ENCODE measurements at places on chromosomes 16 and 17.

DNA sequence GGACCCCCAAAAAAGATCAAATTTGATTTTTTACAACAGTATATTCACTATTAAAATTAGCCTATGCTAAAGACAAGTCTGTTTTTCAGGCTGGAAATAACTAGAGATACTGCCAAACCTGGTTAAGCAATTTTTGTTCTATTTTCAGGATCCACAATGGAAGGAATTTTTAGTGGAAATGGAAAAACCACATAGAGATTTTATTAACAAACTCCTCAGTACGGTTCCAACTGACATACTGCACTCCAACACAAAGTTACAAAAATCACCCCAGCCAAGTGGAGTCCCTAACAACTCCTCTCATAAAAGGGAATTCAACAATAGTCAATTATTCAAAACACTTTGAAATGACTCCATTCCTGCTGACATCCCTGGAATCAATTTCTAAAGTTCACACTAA lies 101.6 kb upstream of the TOB1 start:
- DNase-seq: no peak

DNA sequence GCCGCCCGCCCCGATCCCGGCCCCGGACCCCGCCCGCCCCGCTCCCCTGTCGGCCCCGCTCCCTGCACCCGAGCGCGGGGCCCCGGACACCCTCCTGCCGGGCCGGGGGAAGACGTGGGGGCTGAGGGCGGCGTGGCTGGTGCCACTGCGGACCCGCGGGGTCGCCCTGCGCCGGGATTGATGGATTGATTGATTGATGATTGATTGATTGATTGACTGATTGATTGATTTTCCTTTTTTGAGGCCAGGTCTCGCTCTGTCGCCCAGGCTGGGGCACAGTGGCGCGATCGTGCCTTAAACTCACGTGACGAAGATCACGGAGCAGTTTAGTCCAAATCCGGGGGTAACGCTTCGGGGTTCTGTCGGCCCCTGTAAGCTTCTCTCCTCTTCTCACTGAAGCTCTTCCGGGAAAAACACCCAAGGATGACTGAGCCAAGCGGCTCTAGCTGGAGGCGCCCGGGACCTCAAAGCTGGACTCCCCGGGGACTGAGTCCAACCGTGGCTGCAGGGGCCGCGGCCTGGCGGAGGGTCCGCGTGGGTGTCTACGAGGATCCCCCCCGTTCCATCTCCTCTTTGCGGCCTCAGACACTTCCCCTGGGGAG lies 40.2 kb upstream of the BHLHA9 start:
- DNase-seq: no peak

DNA sequence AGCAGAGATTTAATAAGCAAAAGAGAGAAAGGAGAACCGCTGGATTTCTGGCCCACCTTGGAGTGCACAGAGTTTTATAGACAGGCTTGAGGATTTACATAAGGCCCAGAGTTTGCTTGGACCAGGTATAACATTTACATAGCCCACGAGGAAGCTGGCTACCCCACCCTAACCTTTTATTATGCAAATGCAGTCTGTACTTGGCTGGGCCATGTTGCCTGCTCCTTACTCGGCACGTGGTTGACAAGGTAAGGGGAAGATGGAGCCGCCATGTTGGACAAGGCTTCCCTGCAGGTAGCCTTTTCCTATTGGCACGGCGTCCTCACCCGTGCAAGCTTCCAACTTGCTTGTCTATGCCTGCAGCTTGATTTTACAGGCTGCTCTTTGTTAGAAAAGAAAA lies 35.2 kb upstream of the HS3ST3A1 start:
- DNase-seq: no peak

DNA sequence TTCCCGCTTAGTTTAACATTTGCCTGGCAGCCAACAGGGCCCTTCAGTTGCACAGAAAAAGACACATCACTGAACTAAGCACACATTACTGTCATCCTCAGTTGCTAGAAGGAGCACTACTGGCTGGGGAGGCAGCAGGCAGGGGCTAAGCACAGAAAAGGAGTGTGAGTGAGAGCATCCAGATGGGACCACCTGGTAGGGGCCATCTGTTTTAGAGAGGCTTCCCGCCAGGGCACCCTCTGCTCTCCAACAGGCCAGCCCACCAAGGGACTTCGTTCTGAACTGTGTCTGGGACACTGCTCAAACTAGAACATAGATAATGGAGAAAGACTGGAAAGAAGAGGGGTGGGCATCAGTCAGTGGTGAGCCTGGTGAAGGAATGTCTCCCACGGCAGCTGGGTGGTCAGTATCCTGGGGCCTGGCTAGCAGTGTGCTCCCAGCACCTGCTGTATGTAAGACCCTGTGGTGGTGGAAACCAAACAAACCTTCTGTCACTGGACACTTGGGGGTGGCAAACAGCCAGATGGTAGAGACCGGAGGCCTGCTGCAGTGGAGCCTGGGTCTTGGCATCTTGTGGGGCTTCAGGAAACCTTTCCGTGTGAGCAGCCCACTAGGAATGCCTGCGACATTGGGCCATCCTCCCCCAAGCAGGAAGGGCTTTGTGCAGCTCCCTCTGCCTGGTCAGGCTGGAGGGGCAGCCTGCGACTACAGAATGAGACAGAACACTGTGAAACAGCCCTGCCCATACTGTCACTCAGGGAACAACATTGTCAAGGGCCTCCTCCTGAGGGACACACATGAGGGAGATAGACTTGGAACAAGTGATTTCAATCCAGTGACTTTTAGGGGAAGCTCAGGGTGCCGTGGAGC lies 12.8 kb upstream of the RANGRF start:
- no peak for DNase-seq

DNA sequence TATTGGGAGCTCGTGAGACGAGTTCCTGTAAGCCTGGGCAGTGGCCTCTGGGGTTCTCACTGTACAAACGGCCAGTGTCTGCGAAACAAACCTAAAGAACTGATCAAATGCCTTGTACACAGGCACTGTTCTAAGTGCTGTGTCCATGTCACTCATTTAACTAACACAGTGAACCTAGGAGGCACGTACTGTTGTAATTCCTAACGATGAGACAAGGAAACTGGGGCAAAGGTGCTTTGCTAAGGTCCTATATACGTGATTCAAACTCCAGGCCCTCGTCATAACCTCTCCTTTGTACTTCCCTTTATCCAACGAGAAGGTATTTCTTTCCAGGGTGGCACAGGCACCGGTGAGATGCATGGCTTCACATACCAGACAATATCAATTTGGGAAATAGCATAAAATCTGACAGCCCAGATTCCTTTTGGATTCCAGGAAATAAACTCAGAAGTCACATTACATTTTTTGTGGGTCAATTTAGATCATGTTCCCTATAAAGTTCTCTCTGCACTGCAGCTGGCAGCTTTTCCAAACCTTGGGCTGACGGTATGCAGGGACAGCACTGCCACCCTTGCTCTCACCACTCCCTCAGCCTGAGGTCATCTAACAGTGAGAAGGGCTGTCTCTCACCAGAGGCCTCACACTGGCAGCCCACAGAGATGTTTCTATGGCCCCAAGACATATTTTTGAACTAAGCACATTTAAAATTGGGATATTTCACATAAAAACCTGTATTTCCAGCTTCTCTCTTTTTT lies 18.3 kb downstream of the GLYR1 start:
- no peak for DNase-seq

DNA sequence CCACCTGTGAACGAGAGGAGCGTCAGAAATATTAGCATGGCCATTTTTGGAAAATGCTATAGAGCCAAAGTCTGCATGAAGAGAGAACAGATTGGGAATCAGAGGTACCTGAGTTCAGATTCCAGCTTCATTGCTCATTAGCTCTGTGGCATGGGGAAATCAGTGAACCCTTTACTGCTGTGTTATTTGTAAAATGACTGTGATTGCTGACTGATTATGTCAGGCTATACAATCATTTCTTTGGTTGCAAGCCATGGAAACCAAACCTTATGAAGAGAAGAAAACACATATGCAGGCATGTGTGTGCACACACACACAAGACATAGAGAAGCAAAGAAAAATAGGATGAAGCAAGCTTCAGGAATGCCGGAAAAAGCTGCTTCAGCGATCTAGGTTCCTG lies 101.4 kb upstream of the HSBP1 start:
- no peak for DNase-seq

DNA sequence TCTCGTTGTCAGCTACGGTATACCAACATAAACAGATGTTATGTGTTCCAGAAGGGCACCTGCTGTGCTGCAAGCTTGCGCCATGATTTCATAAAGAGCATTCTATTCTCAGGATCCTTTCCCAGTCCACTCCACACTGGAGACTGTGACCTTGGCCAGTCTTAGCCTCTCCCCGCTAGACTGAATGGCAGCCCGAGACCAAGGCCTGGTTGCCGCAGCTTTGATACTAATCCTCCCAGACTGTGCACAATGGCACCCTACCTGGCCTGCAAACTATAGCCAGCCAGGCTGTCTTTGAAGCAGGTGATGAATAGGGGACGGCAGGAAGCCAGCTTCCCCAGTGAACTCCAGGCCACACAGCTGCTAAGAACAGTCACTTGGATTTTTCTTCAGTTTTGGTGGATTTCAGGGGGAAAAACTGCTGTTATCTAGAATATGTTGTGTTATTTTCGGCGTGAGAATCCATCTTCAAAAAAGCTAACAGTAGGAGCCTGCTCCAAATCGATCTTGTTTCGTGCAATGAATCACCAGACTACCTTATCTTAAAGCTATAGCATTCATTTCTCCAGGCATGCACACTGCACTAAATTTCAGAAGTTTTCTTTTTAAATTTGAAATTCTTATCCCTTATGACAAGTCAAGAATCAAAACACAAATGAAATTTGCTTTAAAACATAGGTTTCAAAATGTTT lies 289.0 kb downstream of the CEP112 start:
- DNase-seq: no peak

GRCh38 chr17:58273453-58274104 lies 7.2 kb downstream of the MPO start:
- DNase-seq: no peak

Measured in RWPE2 (cell line).